ENCODE measurements at places on chromosomes 1 and 21.
A peak's percentile ranks its signal among the peaks of the same experiment; 100 is the strongest.

- DNase-seq, result peak; percentile 64
Observed at GRCh38 chr1:211579440-211580302, 710 bp upstream of the SLC30A1 start.

- no peak for DNase-seq
Observed at GRCh38 chr1:221856228-221857093, 114.6 kb upstream of the DUSP10 start.

GRCh38 chr1:40861224-40862003, 749 bp downstream of the CITED4 start:
- no peak for DNase-seq

GRCh38 chr1:214370615-214371014, 89.7 kb downstream of the SMYD2 start:
- no peak for DNase-seq

GRCh38 chr1:226029568-226030225, 30.6 kb upstream of the SDE2 start:
- DNase-seq, result no peak

DNA sequence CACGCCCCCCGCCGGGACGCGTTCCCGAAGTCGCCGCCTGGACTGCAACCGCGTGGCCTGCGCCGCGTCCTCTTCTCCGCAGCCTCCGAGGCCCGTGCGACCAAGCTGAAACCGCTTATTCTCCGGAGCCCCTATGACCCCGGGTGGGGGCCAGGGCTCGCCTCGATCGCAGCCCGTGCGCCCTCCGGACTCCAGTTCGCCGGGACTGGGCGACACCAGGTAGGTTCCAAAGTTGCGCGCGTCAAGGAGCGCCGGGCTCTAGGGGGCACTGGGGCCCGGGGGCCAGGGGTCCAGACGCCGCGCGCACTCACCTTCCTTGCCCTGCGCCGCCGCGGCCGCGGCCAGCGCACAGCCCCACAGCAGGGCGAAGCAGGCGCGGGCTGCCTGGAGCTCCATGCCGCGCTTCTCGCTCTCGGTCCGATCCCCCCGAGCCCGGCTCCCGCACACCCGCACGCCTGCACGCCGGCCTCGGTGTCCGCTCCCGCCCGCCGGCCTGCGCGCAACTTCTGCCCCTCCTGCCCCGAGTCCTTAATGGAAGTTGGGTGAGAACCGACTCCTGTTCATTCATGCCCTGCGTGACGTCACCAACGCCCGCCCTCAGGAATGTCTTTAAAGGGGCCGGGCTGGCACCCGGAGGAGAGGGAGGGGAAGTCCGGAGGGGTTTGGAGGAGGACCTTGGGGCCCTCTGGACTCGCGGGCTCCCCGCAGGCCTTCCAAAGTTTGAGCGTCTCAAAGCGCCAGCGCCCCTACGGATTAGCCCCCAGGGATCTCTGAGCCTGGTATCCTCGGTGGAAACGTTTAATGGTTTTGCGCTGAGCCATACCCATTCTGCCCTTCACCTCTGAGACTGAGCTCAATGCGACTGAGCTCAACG, at the start of gene EPHA2:
TSS of gene EPHA2 (minus strand) at position 533 of the 874 bp plus-strand sequence. CDS start at position 396, 137 bp downstream.
- DNase-seq, result no peak

- DNase-seq, result peak; percentile 25
Observed at GRCh38 chr1:156920233-156921052, at the start of gene LRRC71. Gene LRRC71 (plus strand): TSS chr1:156920632. CDS start chr1:156920804, 172 bp downstream.

GRCh38 chr1:72283307-72284083, 1.2 kb upstream of the NEGR1 start:
- no peak for DNase-seq
